Stimulated activated CD4-positive, alpha-beta T cell treated with anti-CD3 and anti-CD28 coated beads, Interleukin-15, amount 100 ng/mL, for 24 hours (primary cell): ENCODE measurements at places on chromosomes 13 and 19.
A peak's percentile ranks its signal among the peaks of the same experiment; 100 is the strongest.

- no peak for DNase-seq
These were observed 1394.2 kb upstream of the ATXN8OS start for GRCh38 chr13:68713394-68713793.

DNA sequence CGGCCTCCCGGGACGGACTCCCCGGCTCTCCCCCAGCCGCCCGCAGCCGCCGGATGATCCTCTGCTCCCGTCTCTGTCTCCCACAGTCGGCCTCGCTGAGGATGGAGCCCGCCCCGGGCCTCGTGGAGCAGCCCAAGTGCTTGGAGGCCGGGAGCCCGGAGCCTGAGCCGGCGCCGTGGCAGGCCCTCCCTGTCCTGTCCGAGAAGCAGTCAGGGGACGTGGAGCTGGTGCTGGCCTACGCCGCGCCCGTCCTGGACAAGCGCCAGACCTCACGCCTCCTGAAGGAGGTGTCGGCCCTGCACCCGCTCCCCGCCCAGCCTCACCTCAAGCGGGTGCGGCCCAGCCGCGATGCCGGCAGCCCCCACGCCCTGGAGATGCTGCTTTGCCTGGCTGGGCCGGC lies 6.8 kb downstream of the ADAT3 start:
- no peak for DNase-seq

DNA sequence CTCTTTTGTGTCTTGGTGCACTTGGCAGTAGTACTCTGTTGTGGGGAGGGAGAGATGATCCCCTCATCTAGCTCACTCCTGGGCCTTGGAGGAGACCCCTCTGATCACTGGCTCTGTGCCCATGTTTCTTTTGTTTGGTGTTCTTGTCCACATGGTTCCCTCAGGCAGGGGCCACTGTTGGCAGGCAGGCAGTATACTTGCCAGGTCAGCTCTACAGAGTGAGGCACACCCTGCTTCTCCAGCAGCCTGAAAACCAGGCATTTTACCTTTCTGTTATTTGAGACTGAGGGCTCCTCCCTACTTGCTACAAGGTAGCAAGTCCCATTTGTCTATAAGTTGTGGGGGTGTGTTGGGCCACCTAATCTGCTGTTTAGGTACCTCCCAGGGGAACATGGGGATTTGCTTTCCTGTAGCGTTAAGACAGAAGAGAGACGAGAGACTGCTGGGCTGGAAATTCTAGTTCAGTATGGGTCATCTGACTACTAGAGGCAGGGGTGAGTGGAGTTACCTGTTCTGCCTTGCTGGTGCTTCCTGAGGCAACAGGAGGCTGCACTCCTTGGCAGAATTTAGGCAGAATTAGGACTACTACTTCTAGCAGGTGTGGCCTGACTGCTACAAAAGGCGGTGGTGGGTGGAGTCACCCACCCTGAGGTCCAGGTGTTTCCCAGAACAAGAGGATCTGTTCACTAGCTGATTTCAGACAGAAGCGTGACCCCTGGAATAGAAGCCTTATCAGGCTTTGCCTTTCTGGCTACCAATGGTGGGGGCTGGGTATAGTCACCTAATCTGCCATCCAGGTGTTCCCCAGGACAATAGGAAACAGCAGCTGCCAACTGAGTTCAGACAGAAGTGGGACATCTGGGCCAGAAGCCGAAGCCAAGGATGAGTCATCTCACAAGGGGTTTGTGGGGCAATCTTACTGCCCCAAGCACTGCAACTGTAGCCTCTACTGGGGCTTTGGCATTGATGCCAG lies 843.0 kb upstream of the ATXN8OS start:
- no peak for DNase-seq

DNA sequence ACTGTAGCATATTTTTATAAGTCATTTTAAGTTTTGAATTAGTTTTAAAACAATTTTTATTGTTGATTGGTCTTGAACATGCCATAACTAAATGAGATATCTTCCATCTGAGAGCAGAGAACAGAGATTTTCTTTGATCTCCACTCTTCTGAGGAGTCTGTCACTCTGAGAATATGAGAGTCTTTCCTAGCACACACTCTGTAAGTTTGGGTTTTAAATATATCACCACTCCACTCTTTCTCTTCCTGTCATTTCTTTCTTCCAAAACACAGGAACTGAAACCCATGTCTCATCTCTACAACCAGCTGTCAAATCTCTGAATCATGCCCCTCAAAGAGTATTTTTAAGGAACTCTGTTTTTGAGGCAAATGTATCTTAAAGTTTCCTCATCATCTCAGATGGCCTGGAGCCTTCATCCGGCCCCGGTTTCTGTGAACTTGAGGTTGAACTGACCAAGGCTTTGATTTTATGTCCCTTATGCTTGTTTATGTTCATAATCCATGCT lies 698.2 kb upstream of the SGCG start:
- DNase-seq: no peak

- no peak for DNase-seq
These were observed 17.0 kb downstream of the EPS8L1 start for GRCh38 chr19:55092423-55093318.

- DNase-seq: peak; percentile 1
These were observed 198.7 kb downstream of the KCTD12 start for GRCh38 chr13:76687467-76687866.

DNA sequence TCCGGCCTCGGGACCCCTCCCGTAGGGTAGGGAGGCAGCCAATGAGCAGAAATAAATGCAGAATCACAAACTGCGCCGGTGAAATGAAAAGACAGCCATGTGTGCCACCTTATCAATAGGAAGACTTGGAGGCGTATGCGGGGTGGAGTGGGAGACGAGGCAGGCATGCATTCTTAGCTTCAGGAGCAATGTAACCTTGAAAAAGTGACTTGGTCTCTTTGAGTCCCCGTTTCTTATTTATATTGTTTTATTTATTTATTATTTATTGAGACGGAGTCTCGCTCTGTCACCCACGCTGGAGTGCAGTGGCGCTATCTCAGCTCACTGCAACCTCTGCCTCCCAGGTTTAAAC lies 16.0 kb downstream of the SSC5D start:
- DNase-seq: no peak

- no peak for DNase-seq
These were observed 57.8 kb upstream of the POSTN start for GRCh38 chr13:37656247-37656940.

DNA sequence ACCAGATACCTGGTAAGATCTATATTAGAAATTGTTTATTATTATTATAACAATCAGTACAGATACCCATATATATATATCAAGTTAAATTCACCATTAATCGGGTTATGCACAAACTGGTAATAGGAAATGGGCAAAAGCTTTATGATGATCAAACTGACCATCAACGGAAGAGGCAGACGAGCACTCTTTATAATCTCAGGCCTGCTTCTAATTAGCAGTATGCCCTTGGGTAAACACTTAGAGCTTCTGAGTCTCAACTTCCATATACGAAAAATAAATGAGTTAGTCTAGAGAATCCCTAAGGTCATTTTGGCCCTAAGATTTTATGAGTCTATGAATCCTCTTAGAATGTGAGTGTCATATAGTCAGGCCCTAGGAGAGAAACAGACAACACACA lies 710.9 kb downstream of the PCDH9 start:
- no peak for DNase-seq

- DNase-seq: peak; percentile 100
These were observed at the start of gene MAP2K7 for GRCh38 chr19:7903244-7904073. Gene MAP2K7, plus strand, starts transcription at chr19:7903877. Its CDS starts 68 bp downstream, at chr19:7903945.

DNA sequence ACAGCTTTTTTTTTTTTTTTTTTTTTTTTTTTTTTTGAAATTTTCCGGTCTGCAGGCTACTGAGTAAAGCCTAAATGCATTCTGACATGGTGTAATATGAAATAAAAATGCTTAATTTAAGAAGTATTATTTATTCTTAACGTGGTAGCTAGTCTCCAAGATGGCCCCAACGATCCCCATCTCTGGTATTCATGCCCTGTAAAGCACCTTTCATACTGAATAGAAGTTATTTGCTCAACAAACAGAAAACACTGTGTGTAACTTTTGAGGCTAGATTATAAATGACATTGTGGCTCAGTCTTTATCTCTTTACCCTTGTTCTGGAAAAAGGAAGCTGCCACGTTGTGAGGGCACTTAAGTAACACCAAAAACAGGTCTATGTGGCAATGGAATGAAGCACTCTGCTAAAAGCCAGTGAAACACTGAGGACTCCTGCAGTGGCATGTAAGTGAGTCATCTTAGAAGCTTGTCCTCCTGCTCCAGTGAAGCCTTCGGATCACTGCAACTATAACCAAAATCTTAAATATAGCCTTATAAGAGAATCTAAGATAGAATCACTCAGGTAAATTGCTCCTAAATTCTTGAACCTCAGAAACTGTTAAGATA lies 128.7 kb downstream of the UGGT2 start:
- DNase-seq: no peak

- DNase-seq: no peak
These were observed 10.0 kb downstream of the IQCN start for GRCh38 chr19:18264137-18264854.

GRCh38 chr19:6250024-6250615 lies 29.7 kb downstream of the MLLT1 start:
- no peak for DNase-seq

DNA sequence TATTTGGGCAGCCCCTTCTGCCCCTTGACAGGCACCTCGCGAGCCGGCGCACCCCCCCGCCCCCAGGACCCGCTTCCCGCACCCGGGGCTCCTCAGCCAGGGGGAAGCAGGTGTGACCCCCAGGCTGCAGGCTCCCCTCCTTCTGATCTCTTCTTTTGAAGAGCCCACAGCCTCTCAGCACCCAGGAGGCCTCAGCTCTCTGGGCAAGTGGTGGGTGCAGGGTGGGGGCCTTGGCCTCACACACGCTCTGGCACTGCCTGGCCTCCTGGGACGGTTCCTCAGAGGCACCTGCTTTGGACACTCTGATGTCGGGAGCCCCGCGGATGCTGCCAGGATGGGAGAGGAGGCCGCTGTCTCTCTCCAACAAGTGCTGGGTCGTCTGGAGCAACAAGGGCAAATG lies 1.5 kb upstream of the C13orf46 start:
- DNase-seq: no peak

- DNase-seq: peak; percentile 50
These were observed 10.4 kb downstream of the GJB2 start for GRCh38 chr13:20182231-20182846.

- no peak for DNase-seq
These were observed 1597.6 kb downstream of the EFNB2 start for GRCh38 chr13:104937881-104938280.

- no peak for DNase-seq
These were observed 10.9 kb downstream of the SLC46A3 start for GRCh38 chr13:28707629-28708427.

- DNase-seq: no peak
These were observed 229.3 kb downstream of the MYO16 start for GRCh38 chr13:108858676-108859075.

DNA sequence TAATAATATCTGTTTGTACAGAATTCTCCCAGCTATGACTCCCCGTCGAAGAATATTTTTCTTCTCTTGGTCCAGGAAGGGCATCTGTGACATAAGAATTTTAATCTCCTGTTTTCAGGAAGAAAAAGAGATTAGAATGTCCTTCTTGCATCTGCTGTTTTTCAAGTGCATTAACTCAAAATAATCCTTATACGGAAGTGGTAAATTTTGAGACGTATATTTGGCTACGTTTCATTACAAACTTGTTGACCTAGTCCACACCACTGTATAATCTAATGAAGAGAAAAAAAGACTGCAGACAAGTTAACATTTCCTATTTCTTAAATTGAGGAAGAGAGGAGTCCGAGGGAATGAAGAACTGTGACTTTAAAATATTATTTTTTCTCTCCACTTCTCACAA lies 959.9 kb downstream of the DIAPH3 start:
- no peak for DNase-seq

DNA sequence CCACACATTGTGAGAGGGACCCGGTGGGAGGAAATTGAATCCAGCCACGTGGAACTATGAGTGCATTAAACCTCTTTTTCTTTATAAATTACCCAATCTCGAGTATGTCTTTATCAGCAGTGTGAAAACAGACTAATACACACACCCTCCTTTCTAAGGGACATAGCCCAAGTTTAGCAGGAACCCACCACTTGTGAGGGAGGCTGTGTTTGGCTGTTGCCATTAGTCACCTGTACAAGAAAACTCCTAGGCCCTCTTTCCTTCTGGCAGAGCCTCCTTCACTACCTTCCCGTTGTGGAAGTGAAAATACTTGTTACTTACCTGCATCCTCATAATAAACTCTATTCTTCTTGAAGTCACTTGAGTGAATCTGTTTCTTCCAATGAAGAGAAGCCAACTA lies 76.3 kb upstream of the FARP1 start:
- DNase-seq: no peak

- no peak for DNase-seq
These were observed 13.5 kb downstream of the ARL11 start for GRCh38 chr13:49641801-49642291.

- DNase-seq: no peak
These were observed 5.5 kb upstream of the MAMSTR start for GRCh38 chr19:48724796-48725753.

DNA sequence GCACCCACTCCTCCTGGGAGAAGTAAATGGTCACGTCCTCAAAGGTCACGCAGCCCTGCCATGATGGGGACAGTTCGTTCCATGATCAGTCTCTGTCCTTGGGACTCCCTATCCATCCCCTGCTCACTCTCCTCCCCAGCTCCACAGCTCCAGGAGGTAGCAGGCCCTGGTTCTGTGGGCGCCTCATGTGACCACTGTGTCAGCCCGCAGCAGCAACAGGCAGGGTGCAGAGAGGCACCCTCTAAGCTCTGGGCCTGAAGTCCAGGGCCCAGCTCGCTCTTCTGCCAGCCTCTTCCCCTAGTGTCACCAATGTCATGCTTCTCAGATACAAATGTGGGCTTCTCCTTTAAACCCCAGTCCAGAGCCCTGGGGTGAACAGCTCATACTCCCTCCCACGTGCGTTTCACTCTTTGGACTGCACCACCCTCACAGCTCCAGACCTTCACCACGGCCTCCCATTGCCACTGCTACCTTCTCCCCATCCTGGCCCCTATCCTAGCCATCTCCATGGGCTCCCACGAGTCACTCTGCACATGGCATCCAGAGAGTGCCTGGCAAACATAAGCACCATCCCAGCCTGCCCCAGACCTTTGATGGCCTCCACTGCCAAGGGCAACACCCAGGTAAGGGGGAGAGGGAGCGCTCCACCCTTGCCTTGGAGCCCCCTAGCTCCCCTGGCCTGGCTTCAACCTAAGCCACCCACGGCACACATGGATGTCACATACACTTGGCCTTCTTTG lies 2.9 kb downstream of the ZNF792 start:
- DNase-seq: no peak

DNA sequence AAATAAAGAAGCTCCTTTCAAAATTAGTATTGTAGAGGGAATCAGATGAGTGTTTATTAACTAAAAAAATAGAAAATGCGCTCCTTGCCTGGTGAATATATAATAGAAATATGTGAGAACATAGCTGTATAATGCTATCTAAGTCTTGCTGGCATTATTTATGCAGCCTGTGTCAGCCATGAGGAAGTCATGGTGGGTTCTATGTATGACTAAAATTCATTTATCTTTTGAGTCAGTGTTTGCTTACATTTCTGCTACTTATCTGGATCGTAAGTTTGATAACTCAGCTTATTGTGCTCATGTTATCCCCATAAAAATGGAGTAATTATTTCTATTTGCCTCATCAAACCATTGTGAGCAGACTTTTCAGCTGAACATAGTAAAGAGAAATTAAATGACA lies 449.3 kb downstream of the OXGR1 start:
- DNase-seq: no peak

GRCh38 chr13:112900691-112901091 lies 68.3 kb upstream of the MCF2L start:
- no peak for DNase-seq
